Panc1 (cell line): ENCODE measurements at places on chromosomes 16 and 17. TPM values are rescaled to one million over a fixed set of nuclear protein-coding genes. Genes with fewer than 3 reads are reported as not detected.

GNGT2 gene
- total RNA-seq: not detected

GRCh38 chr17:82236142-82236971 lies 7.5 kb downstream of the SLC16A3 start:
- no peak for DNase-seq

CSNK2A2 gene
- total RNA-seq: 60.9 TPM

- DNase-seq: no peak
Measured at GRCh38 chr17:8133941-8134340, 10.0 kb upstream of the HES7 start.

ABCC6 gene
- total RNA-seq: 2.9 TPM

GRCh38 chr16:65126845-65127624 lies 5.2 kb upstream of the CDH11 start:
- DNase-seq: no peak

HOXB2 gene
- total RNA-seq: 70.1 TPM

- no peak for DNase-seq
Measured at GRCh38 chr16:58148099-58148498, 18.9 kb upstream of the CFAP20 start.

DNA sequence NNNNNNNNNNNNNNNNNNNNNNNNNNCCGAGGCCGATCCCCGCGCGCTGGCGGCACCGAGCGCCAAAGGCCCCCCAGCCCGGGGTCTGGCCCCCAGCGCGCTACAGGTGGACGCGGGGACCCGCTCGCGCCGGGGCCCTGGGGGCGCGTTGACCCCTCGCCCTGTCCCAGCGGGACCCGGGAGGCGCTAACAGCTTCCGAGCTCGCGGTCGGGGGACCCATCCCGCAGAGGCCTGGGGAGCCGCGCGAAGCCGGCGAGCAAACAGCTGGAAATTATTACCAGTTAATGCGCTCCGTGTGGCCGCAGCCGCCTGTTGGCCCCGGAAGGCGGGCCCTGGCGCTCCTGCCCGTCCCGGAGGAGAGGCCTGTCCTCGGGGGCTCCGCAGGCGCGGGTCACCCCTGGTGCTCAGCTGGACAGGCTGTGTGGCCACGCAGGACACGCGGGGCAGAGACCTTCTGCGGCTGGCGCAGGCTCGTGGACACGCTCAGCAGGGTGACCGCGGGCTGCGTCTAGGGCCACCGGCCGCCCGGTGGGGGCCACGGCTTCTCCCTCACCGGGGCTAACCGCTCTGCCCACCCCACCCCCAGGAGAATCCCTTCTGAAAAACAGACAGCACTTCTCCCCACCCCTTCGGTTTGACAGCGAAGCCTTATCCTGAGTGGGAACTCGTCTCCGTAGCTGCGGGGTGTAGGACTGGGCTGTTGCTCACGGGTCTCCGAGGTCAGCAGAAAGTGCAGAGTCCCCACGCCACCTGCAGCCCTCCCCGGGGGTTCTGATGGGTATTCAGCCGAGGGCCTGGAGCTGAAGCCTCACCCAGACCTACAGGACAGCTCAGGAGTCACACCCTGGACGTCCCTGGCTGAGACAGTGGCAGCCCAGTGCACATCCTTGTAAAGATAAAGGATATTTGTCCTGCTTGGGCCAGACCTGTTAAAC lies 138.7 kb upstream of the RPH3AL start:
- no peak for DNase-seq

GRCh38 chr16:194516-194915 lies 14.3 kb downstream of the HBQ1 start:
- no peak for DNase-seq

DNA sequence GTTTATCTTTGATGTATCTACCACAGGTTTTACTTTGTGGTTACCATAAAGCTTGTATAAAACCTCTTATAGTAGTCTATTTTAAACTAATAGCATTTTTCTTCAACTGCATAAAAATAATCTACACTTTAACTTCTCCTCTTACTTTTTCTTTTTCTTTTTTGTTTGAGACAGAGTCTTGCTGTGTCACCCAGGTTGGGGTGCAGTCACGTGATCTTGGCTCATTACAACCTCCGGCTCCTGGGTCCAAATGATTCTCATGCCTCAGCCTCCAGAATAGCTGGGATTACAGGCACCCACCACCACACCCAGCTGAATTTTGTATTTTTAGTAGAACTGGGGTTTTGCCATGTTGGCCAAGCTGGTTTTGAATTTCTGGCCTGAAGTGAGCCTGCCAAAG lies 53.4 kb upstream of the ZKSCAN2 start:
- DNase-seq: no peak

OTOP3 gene
- total RNA-seq: not detected

DNA sequence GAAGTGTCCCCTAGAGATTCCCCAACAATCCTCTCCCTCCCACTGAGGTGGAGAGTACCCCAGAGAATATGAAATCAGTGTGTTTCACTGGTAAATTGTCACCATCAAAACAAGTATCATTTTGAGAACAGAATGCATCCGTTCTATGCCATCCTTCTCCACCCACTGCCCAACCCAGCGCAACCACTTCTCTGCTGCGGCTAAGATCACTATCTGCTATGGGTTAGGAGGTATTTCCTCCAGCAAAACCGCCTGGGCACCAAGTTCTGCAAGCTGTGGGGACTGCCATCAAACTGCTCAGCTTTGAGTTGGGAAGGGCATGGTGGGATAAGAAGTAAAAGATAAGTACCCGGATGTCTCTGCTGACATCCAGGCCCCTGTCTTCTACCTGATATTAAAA lies 24.4 kb downstream of the CNTNAP1 start:
- DNase-seq: no peak

GRCh38 chr16:30985401-30986128 lies 558 bp downstream of the HSD3B7 start:
- DNase-seq: no peak

DNA sequence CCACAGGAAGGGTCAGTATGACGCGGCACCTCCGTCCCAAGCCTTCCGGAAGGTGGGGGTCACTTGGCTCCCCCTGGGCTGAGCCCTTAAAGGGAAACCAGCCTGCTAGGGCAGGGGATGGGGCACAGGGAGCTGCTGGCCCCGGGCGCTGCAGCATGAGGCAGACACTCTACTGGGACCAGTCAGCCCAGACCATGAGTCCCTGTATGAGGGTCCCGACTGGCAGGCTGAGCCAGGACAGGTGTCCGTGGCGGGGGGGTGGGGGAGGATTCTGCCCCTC lies 43.4 kb upstream of the ZC3H18 start:
- no peak for DNase-seq

DNA sequence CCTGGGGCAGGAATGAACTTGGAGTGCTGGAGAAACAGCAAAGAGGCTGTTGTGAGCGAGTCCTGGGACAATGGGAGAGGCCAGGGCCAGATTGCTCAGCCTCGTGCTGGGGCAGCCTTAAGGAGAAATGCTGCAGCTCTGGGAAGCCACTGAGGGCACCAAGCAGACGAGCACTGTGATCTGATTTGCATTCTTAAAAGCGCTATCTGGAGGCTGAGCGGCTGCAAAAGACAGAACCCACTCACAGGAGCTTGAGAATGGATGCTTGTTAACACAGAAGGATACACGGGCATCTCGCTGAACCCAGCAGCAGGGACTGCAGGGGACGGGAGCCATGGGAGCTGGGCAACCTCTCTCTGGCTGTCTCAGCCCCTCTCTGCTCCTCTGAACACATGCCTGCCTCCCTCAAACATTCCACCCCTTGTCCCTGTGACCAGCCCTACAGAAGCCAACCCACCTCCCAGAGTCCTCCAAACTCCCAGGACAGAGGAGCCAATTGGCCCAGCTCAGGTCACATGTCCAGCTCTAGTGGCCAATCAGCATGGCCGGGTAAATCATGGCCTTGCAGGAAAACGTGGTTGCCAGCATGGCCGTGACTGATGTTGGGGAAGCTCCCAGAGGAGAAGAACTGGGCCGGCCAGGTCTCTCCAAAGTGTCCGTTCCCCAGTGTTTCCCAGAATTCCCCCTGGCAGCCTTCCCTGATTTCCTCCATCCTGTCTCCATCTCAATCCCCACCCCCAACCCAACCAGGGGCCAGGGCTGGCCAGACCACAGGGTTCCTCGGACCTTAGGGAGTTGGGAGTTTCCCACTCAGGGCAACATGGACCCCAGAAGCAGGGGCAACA lies 60.3 kb downstream of the GSG1L start:
- DNase-seq: no peak

- DNase-seq: no peak
Measured at GRCh38 chr16:4360538-4361021, 9.5 kb upstream of the PAM16 start.

HOXB1 gene
- total RNA-seq: not detected

- no peak for DNase-seq
Measured at GRCh38 chr16:2663553-2664546, 18.5 kb upstream of the KCTD5 start.

DNA sequence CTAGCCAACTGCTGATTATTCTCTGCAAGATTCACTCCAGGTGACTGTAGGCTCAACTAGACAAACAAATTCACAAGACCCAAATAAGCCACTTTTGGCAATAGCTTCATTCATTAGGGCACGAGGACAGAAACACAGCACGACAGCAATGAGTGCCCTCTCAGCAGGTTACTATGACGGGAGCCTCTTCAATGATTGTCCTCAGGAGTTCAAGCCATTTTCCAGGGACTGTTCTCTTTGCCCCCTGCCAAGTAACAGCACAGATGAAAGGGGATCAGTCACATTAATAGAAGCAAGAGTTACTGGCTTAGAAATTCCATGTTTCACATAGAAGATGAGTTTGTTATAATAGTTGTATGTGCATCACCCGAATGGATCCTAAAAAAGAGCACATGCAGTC lies 712.2 kb downstream of the CDH8 start:
- DNase-seq: no peak

DNA sequence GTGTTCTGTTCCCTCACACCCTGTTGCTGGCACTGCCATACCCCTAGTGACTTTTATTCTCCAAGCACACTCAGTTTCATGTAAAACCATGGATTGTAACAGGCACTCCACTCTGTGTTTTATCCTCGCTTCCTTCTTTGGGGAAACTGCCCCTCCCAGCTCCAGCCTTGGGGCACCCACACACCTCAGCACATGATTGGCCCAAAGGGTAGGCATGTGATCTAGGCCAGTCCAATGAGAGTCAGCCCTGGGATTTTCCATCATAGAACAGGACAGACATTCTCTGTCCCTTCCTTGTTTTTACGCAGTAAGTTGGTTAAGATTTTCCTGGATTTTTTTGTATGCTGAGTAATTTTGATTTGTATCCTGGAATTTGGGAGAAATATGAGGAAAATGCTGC lies 115.4 kb downstream of the C16orf95 start:
- no peak for DNase-seq

DNA sequence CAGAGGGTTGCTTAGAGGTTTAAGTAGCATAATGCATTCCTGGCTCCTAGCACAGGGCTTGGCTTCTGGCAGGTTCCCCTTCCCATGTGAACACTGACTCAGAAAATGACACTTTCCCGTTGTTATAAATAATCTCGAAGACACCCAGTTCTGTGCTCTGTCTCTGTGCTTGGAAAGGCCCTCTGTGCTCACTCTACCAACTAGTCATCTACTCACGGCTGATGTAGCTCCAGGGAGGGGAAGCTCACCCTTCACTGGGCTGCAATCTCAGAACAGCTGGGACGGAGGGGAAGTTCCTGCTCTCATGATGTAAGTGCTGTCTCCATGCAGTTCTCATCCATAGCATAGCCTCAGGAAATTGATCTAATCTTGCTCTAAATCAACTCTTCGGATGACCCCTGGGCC lies 230.5 kb upstream of the ASIC2 start:
- no peak for DNase-seq

SCN4A gene
- 0.03 TPM for total RNA-seq

GRCh38 chr17:50697062-50697461 lies 10.7 kb downstream of the ANKRD40 start:
- no peak for DNase-seq

CAMKK1 gene
- total RNA-seq: 6.7 TPM

DNA sequence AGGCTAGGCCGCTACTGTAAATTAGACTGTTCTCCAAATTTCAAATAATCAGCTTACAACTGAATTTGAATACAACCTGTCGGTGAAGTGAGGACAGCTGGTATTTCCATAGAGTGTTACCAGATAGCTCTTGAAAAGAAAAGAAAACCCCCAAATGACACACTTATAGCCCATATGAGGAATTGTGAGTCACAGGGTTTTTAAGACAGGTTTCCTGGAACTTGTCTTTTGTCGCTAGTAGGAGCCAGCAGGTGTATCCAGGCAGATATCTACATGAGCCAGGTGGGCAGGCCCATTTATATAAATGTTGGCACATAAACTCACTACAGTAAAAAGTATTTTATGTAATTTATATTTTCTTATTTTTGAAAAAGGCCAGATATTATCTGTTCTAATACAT lies 24.0 kb downstream of the TNRC6A start:
- no peak for DNase-seq

DNA sequence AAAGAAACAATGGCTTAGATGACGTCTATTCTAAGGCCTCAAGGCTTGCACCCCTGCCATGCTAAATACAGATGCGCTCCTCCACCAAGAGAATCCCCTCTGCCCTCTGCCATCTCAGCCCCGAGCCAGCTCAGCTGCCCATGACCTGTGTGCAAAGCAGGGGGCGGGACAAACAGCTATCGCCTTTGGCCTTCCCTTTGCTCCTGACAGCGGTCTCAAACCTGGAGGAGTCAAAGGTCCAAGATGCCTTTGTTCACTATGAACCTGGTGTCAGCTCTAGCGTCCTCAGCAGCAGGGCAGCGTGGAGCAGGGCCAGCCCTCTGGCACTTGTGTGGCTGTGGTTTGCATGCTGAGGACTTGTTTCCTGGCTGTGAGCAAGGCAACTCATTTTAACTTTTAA lies 12.3 kb downstream of the SLX4 start:
- DNase-seq: no peak

DNA sequence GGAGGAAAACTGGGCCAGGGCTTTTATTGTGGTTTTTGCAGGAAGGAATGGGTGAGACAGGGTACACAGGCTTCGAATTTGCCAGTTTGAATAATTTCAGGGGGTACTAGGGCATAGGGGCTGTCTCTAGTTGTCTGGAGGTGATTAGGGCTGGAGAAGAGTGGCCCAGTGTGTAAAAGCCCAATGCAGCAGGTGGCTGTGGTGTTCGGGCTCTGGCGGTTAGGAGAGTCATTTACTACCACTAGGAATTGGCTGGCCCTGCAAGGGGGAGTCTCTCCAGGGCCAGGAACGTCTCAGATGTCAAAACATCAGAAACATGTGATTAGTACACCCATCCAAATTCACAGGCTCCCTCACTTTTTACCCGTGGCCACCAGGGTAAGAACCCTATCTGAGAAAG lies 50.3 kb downstream of the GINS3 start:
- DNase-seq: no peak

KRTAP4-9 gene
- not detected for total RNA-seq

DNA sequence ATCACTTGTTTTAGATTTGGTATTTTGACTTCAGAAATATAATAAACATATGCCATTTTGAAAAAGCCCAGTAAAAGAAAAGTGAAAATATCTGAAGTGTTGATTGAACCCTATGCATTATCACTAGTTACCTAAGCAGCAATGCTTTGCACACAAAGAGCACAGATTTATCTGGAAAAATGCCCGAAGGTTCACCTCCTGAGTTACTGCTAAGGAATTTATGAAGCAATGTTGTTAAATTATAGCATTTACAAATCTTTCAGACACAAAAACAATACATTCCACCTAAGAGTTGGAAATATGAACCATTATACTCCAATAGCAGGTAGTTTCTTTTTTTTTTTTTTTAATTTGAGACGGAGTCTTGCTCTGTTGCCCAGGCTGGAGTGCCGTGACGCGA lies 38.9 kb upstream of the GHDC start:
- no peak for DNase-seq
